GF-D8 (cell line): ENCODE measurements at places on chromosomes 1 and 21.
A peak's percentile ranks its signal among the peaks of the same experiment; 100 is the strongest.

DNA sequence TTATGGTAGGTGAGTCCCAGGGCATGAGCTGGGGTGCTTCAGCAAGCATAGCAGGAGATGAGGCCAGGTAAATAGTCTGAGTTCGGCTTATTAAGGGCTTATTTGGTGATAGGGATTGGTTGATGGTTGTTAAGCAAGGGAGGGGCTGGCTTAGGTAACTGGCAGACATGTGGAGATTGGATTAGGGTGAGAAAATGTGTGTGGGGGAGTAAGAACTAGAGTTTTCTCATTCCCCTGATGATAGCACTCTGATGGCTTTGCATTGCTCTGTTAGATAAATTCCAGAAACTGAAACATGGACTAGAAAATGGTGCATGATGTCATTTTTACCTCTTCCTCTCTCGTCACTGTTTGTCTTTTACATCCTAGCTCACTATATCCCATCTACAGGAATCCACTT, 53.6 kb downstream of the FGGY start:
- DNase-seq: no peak

DNA sequence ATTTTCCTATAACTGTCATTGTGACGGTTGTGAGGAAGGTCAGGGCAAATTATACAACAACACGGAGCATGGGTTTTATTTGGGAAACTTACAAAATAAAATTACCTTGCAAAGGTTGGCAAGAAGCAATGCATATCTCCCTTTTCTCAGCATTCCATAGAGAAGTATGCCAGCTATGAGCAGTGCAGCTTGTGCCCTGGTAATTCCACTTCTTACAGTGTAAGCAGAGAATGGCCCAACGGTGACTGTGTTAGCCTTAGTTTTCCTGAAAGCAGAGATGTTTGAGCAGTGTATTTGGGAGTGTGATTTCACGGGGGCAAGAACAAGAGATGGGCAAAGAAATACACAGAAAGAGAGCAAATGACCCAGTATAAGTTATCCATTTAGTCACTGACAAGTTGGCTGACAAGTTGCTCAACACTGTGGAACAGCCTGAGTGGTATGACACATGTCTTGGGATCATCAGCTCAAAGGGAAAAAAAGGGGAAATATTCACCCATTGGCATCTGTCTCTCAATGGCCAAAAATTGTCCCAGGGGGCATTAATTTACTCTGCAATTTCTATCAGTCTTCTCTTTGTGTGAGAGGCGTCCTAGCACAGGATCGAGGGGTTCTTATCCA, 210.9 kb upstream of the NRIP1 start:
- no peak for DNase-seq

DNA sequence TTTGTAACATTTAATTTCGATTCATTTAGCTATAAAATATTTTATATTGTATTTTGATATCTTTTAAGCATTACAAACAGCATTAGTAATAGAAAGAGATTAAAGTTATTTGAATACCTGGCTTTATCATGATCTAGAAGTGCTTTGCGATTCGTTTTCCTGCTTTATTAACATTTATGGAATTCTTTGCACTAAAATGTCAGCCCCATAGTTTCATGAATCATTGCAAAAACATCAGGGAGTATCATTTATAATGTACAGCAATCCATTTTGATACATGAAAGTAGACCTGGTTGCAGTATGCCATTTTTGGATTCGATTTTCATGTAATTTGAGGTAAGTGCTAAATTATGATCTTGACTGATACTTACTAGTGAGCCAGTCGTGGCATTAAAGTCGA, 108.0 kb upstream of the DPYD start:
- DNase-seq: no peak

DNA sequence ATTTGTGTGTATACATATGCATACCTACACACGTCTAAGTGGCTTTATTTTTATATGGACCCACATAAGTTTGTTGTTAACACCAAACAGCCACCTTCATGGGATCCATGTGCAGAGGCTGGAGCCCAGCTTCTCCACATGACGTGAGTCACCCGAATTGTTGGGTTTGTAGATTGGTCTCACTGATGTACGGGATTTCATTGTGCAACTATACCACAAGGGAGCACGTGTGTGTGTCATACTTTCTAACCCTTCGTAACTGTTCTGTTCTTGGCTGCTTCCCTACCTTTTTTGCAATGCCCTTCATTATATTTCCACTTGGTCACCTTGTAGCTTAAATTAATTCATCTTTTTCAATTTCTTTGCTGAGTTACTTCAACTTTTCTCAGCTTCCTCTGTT, 21.0 kb downstream of the SPRTN start:
- peak; percentile 85 for DNase-seq

DNA sequence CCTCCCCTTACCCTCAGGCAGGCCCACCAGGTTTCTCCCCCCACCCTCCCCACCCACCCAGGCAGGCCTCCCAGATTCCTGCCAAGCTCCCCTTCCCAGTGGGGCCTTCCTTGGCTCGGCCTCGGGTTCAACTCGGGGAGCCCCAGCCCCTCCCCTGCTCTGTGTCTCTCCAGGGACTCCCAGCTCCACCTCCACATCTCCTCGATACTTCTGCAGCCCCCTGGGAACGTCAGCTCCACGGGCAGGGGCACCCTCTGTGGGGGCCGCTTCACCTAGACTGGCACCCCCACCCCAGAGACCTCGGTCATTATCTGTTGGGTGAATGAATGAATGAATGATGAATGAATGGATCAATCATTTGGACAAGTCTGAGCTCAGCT, 775 bp downstream of the MMEL1 start:
- no peak for DNase-seq

GRCh38 chr1:201212056-201212455, 21.4 kb downstream of the IGFN1 start:
- no peak for DNase-seq

GRCh38 chr21:16418226-16418625, 688.4 kb downstream of the USP25 start:
- DNase-seq: no peak

DNA sequence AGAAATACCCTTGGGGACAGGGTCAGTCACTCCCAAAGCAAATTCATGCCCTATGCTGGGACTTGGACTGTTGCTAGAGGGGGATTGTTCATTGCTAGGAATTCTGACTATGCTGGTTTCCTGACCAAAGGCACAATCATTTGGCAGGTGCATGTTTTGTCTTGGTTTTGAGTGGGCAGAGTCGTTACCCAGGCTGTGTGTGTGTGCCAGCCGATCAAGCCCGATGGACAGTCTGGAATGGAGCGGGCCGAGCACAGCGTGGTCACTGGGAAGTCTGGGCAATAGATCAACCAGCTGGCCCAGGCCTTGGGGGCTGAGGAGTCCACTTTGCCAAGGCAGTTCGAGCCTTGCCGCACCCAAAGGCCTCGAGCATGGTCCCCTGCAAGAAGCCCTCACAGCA, 60.9 kb downstream of the HTR6 start:
- DNase-seq: no peak

DNA sequence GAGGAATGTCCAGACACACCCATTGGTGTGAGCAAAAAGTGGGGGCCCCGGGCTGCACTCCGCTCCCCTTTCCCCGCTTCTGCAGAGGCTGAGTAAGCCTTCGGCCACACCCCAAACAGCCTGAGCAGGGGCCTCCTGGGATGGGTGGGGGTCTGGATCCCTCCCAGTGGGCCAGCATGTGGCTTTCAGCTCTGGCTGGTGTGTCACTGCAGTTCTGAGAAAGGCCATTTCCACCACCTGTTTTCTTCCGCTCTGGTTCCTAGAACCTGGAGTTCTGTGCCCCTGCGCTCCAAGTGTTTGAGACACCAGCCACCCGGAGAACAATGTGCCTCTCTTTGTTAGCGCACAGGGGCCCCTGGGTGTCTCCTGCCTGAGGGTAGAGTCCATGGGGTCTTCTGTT, 30.9 kb downstream of the SLC37A1 start:
- DNase-seq: no peak

- DNase-seq: no peak
These were observed 95.9 kb downstream of the CAMTA1 start for GRCh38 chr1:6880951-6881690.
